AG10803 (cell line): ENCODE measurements at places on chromosomes 16 and 17.

- DNase-seq = no peak
These were observed 105.7 kb downstream of the IRX5 start for GRCh38 chr16:55036371-55036821.

GRCh38 chr17:4417129-4417667 is 16.5 kb upstream of the SPNS3 start:
- DNase-seq = no peak

- no peak for DNase-seq
These were observed 98.5 kb downstream of the TNFRSF13B start for GRCh38 chr17:16873174-16874035.

DNA sequence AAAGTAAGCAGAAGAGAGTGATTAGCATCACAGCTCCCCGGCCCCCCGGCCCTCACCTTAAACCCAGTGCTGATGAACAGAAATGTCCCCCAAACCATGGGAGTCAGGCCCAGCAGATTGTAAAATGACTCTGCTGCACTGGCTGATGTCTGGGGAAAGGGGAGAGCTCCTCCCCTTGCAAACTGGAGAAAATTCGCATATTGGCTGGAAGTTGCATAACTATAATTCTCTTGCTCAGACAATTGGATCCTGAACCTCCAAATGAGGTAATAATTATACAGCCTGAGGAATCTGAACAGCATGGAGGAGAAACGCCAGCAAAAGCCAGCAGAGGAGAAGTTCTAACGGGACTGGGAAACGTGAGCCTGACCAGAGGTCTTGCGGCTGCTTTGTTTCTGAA is 109.7 kb downstream of the C16orf95 start:
- peak; percentile 93 for DNase-seq
